ENCODE measurements at places on chromosomes 6 and 20. TPM values are rescaled to one million over a fixed set of nuclear protein-coding genes. Genes with fewer than 3 reads are reported as not detected.
A peak's percentile ranks its signal among the peaks of the same experiment; 100 is the strongest.

DNA sequence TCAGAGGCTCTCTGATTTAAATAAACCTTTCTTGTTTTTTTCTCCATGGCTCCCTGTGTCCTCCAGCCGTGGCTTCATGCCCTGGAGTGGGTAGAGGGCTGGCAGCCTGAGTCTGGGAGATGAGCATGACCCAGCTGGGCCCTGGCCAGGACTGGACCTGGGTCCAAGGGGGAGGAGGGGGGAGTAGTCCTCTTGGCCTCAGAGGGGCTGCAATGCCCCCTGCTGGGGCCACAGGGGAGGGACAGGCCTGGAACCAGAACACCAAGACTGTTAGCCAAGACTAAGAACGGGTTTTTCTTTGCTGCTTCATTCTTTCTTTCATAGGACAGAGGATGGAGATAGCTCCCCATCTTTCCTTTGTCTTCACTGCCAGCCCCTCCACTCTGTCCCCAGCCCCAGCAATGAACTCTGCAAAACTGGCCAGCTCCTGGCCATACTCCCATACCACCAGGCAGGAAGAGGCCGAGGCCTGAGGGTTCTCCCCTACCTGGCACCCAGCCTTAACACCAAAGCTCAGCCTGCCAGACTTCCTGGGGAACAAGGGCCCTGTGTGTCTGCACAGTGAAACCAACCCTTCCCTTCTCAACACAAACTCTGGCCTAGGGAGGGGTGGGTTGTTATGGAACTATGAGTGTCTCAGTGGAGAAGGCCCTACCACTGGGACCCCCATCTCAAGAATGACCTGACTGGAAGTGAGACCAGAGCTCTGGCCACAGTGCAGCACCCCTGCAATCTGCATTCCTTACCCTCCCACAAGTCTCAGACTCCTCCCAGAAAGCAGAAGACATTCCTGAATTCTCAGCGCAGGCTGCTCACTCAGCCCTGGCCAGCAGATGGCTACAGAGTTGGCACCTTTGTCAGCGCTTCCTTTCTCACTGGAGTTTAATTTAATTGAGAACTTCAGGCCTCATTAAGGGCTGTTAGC is 11.0 kb downstream of the SLC29A1 start:
- DNase-seq: peak; percentile 62

GRCh38 chr6:153424719-153425400 is 293.8 kb upstream of the RGS17 start:
- DNase-seq: no peak

DNA sequence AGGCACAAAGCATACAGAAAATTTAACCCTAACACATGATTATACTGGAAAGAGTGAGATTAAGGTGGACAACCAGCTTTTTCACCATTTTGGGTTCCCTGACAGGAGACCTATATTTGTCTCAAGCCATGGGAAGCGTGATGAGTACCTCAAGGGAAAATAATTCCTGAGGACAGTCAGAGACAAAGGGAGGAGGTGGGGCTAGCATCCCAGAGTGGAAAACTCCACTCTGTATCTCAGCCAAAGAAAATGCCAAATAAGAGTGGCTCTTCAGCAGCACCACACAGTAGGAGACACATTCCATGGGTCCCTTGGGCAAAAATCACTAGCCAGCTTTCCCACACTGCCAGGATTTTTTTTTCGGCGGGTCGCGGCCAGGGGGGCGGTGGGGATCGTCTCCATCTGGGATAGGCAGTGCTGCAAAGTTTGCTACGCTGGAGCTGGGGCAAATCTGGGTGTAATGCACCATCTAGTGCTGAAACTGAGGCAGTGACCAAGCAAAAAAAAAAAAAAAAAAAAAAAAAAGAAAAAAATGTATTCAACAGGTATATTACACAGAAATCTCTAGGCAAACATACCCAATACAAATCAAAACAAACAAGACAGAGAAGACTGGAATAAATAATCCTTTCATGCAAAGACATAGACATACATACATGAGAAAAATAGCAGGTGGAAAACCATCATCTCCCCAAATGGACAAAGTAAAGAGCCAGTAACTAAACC is 77.3 kb upstream of the SLC35F1 start:
- no peak for DNase-seq

DNA sequence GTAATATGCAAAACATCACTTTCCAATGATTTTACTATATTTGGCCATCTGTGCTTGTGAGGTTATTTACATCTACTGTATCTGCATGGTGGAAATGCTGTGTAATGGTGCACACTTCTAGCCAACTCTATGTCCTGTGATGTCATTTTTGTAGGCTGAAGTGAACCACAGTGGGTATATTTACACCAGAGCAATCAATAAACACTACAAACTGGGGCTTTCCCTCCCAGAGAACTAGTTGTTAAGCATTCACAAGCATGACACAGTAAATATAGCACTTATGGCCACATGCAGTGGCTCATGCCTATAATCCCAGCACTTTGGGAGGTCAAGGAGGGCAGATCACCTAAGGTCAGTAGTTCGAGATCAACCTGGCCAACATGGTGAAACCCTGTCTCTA is 4.9 kb downstream of the SLC22A2 start:
- DNase-seq: no peak

Gene EDN1
- total RNA-seq: not detected

Gene BTNL2
- total RNA-seq: 4.9 TPM

Gene LY6G6D
- total RNA-seq: not detected

Gene ABHD16B
- total RNA-seq: 0.29 TPM

Gene GATA5
- total RNA-seq: not detected
